ENCODE measurements at places on chromosomes 1 and 21. TPM values are rescaled to one million over a fixed set of nuclear protein-coding genes. Genes with fewer than 3 reads are reported as not detected.

Gene S100A16
- total RNA-seq, result not detected

Gene UBE2U
- not detected for total RNA-seq

Gene STUM
- total RNA-seq, result not detected

Gene ANGPTL3
- not detected for total RNA-seq

Gene SPRR1B
- not detected for total RNA-seq

Gene LCE1E
- total RNA-seq, result not detected

Gene SLC1A7
- 0.29 TPM for total RNA-seq

Gene SPSB1
- total RNA-seq, result 1.4 TPM

Gene ERICH3
- not detected for total RNA-seq

Gene MAP10
- 2.8 TPM for total RNA-seq

Gene HPDL
- total RNA-seq, result 8.6 TPM

Gene KISS1
- total RNA-seq, result not detected

Gene LRRC38
- not detected for total RNA-seq

Gene PINK1
- 3.8 TPM for total RNA-seq

Gene ZSWIM5
- 1.4 TPM for total RNA-seq

Gene DMBX1
- 0.47 TPM for total RNA-seq

Gene DCST2
- not detected for total RNA-seq

Gene KRTAP10-10
- not detected for total RNA-seq

Gene PRR9
- not detected for total RNA-seq

Gene YIPF1
- 25.3 TPM for total RNA-seq

Gene TLR5
- total RNA-seq, result 0.38 TPM

Gene SNRPE
- total RNA-seq, result 124 TPM

Gene PIGR
- 0.08 TPM for total RNA-seq

Gene IL22RA1
- total RNA-seq, result not detected

Gene LDLRAD1
- total RNA-seq, result not detected

Gene FAM229A
- 6.2 TPM for total RNA-seq

Gene AADACL3
- not detected for total RNA-seq

Gene CEP85
- total RNA-seq, result 57.5 TPM

Gene LCE3E
- not detected for total RNA-seq

Data from natural killer cell treated with Interleukin-12 subunit alpha and Interleukin-12 subunit beta and Interleukin-15 and Interleukin-18, amount 100 ng/mL, for 72 hours (primary cell).